ENCODE measurements at places on chromosomes 12 and 14. TPM values are rescaled to one million over a fixed set of nuclear protein-coding genes. Genes with fewer than 3 reads are reported as not detected.

DNA sequence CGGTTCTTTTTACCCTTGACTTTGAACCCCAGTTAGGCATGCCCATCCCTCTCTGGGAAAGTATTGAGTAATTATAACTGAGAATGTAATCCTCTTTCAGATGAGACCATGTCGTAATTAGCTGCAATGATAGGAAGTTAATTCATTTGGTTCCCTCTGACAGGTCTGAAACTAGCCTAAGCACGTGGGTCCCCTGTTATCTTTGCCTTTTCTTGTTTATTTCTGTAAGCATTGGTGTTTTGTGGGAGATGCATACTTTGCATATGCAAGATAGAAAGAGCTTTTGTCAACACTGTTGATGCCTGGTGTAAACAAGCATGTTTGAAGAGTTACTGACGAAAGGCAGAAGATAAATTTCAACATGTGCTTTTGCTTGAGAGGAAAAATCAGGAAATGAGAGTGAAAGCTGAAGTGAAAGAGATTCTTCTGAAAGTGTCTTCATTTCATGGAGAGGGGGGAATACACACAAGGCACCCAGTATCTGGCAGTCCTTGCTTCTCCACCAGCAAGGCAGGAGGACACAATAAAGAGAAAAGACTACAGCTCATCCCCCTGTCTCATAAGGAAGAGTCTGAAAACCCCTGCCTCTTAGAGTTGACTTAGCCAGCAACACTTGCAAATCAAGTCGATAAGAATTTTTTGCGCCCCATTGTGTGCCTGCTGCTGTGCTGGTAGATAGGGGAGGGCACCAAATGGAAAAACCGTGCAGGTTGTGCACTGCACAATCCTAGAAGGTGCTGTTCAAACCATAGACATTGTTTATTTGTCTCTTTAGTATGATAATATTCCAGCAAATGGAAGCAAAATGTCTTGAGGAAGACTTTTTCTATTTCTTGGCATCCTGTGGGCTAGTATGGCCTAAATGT is 77.8 kb downstream of the SLC24A4 start:
- no peaks in the 10 kb centered on the region for H3K27me3 ChIP-seq
- peaks cover 6% of the 10 kb centered on the region for H3K4me1 ChIP-seq
- no peak for DNase-seq
- H3K36me3 ChIP-seq, result no peaks in the 10 kb centered on the region

DNA sequence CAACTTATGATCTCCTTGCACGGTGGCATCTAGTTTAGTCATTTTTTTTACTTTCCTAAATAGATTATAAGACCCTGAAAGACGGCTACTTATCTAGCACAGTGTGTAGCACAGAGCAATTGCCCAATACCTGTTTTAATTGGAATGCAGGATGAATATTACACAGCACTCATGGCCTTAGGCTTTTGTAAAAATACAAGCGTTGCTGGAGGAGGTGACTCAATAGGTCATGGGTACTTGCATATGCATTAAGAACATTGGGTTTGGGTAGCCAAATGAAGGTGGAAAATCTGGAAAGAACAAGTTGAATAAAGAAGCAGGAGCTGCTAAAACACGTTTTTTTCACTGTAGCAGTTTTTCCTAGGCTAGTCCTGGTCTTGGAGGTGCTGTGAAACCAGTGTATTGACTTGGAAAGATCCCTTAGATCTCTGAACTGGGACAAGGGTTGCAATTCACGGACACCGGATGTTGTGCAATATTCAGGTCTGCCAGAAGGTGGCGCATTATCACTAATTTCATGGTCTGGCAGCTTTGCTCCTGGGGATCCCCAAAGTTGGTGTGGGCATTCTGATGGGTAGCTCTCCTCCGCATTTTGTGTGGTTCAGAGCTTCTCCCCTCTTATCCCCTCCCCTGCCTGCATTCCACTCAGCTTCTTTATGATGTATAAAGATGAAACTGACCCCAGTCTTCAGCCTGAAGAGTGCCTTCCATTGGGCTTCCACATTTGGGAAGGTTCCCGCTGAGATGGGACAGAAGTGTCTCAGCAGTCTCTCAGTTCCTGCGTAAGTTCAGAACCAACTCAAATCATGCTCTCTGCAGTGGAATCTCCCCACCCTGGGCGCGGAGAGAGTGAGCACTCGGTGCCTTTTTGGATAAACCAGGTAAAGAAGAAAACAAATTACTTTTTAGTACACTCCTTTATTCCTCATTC is 278.3 kb downstream of the NRXN3 start:
- H3K4me3 ChIP-seq, result no peak overlapping the region
- no peak for DNase-seq
- H3K27ac ChIP-seq, result no peak overlapping the region
- no peaks in the 10 kb centered on the region for H3K36me3 ChIP-seq

The CEBPE gene
- total RNA-seq, result not detected

The LHX5 gene
- not detected for total RNA-seq

The EXOC3L4 gene
- total RNA-seq, result 7.0 TPM

The FAM90A1 gene
- total RNA-seq, result 2.1 TPM
